ENCODE measurements at places on chromosomes 5 and 9.

- DNase-seq: no peak
Observed at GRCh38 chr5:136766456-136766855, 401.1 kb upstream of the TRPC7 start.

GRCh38 chr9:126893079-126893478 is 21.5 kb upstream of the RALGPS1 start:
- DNase-seq: peak; percentile 57

- no peak for DNase-seq
Observed at GRCh38 chr5:68332080-68332451, 116.5 kb downstream of the PIK3R1 start.

- DNase-seq: no peak
Observed at GRCh38 chr5:59893429-59894227, at the start of gene PDE4D. Gene PDE4D (minus strand): TSS chr5:59893726.

GRCh38 chr5:154197801-154198491 is 7.4 kb downstream of the GALNT10 start:
- peak; percentile 99 for DNase-seq

GRCh38 chr9:129330711-129331492 is 152.8 kb upstream of the IER5L start:
- DNase-seq: peak; percentile 58

- DNase-seq: no peak
Observed at GRCh38 chr9:70106571-70106970, 62.9 kb downstream of the MAMDC2 start.

GRCh38 chr9:135905380-135906258 is 1.7 kb downstream of the CAMSAP1 start:
- peak; percentile 50 for DNase-seq

DNA sequence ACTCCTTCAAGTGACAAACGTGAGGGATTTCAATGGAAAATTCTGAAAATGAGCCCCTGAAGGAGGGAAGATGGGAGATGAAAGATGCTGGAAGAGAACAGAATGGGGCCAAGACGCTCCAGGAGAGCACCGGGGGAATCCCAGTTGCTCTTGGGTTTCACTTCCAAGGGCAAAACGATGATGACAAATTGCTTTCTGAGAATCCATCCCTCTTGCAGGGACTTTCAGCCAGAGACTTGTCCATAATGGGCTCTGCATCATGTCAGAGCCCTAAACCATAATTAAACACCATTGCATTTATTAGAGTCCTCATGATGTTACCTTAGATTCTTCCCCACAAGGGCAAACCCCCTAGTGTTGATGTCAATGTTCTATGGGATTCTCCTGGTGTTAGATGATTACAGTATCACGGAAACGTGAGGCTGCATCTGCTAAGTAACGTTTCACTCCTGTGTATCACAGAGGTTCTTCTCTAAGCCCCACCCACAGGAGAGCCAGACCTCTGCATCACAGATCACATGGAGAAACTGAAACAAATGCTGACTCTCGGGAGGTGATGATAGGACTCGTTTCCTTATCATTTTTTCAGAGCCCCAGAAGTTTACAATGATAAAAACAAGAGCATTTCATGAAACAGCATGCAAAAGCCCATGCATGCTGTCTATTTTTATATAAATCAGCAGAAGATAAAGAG is 114.4 kb downstream of the TENT4A start:
- DNase-seq: peak; percentile 76

GRCh38 chr5:51829230-51829629 is 446.0 kb downstream of the ISL1 start:
- DNase-seq: no peak
